ENCODE measurements at places on chromosomes 12 and 14.

DNA sequence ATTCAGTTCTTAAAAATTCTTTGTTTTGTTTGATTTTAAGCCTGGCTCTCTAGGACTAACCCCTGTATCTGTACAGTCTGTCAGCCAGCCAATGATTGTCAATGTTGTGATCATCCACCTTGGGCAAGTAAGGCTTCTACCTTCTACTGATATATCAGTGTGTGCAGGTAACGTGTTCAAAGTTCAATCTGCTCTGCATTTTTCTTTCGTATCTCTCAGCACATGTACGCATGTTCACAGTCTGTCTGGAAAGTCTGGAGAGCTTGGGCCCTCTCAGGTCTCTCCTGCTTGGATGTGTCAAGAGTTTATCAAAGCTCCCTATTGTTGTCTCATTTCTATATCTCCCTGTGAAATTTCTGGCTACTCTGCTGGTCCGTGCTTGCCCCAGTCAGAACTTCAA, 138.6 kb upstream of the VRK1 start:
- no peak for DNase-seq

DNA sequence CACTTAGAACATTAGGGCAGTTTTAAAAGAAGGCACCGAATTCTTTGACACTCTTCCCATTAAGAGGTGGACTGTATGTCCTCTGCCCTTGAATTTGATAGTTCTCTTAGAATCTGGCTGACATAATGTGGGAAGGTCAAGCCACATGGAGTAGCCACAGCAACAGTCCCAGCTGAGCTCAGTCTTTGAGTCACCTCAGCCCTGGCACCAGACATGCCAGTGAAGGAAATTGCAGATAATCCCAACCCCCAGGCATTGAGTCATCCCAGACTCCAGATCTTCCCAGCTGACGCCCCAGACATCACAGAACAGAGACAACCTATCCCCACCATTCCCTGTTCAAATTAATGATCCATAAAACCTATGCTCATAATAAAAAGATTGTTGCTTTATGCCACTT, 83.4 kb downstream of the GTF2A1 start:
- DNase-seq: no peak

DNA sequence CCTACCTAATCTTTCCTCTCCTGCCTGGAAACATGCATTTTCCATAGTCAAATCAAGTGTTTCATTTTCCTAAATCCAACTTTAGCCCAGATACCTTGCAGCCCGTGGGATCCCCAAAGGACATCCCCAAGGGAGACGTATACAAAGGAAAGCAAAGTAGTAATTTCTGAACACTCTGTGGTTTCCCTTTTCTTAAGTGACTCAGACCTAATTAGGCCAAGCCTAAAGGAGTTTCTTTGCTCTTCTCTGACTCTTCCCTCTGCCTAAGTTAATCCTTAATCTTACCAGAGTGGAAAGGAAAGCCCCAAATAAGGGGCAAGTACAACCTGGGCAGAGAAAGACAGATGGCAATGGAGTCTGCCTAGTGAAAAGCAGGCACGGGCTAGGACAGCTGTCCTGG, 250.3 kb downstream of the SPTSSA start:
- peak; percentile 37 for DNase-seq

DNA sequence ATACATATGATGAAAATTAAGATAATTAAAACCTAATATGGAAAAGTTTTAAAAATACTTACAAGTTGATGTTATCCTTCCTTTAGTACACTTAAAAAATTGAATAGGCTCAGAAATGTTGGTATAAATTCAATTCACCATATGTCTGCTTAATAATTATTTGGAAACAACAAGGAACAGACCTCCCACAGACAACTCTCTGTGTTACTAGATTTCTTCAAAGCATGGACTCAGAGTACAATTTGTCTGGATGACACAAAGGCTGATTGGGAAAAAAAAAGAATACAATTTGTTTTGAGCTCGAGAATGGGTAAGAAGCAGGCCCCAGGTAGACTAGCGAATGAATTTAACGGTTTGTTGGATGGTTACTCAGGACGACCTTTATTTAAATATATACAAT, 48.9 kb upstream of the BTG1 start:
- no peak for DNase-seq

DNA sequence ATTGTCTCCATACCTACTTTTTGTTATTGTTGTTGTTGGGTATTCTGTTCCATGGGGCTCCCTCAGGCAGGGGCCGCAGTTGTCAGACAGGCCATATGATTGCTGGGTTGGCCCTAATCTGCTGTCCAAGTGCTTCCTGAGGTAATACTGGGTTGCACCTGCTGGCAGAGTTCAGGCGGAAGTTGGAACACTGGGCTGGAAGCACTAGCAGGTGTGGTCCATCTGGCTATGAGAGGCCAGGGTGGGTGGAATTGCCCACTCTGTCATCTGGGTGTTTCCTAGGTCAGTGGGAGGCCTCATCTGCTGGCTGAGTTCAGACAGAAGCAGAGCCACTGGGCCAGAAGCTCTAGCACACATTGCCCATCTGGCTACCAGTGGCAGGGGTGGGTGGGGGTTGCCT, 81.3 kb upstream of the NID2 start:
- DNase-seq: no peak

DNA sequence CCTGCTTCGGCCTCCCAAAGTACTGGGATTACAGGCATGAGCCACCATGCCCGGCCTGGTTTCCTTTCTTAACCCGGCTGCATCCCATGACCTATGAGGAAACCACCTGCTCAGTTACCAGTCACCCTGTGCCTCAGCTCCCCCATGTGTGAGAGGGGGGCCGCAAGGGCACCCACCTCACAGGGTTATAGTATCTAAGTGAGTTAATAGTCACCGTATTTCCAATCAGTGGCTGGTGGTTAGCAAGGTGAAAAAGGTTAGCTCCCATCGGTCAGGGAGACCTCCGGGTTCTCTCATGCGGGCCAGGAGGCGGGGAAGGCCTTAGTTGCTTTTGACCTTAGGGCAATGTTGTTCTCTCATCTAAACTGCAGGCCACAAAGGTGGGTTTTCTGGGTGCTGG, 6.7 kb downstream of the LRP1 start:
- no peak for DNase-seq

GRCh38 chr14:54369343-54369742, 27.5 kb upstream of the CDKN3 start:
- DNase-seq: no peak

DNA sequence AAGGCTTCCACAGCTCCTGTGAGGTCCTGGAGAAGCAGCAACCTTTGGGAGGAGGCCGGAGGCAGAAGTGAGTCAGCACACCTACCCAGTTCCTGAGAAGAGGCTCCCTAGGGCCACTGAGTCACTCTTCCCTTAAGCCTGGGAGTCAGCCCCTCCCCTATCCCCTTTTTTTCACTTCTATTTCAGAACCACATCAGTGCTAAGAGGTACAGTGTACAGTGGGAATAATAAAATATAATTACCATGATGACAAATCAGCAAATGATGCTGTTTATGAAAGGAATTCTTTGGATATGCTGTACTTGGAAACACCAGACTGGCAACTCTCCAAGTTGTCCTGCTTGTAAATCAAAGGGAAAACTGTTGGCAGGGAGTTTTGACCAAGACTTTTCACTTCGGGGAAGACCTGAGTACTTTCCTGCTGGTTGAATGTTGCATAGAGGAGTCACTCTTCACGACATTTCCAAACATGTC, 7.8 kb upstream of the TBPL2 start:
- DNase-seq: no peak

- no peak for DNase-seq
These were observed 131.1 kb downstream of the MED13L start for GRCh38 chr12:116146386-116146785.

GRCh38 chr14:47439953-47440352, 235.5 kb downstream of the MDGA2 start:
- no peak for DNase-seq

- DNase-seq: peak; percentile 22
These were observed 782 bp upstream of the LGR5 start for GRCh38 chr12:71438670-71439361.

GRCh38 chr12:119780786-119781434, 96.2 kb downstream of the CIT start:
- DNase-seq: no peak

DNA sequence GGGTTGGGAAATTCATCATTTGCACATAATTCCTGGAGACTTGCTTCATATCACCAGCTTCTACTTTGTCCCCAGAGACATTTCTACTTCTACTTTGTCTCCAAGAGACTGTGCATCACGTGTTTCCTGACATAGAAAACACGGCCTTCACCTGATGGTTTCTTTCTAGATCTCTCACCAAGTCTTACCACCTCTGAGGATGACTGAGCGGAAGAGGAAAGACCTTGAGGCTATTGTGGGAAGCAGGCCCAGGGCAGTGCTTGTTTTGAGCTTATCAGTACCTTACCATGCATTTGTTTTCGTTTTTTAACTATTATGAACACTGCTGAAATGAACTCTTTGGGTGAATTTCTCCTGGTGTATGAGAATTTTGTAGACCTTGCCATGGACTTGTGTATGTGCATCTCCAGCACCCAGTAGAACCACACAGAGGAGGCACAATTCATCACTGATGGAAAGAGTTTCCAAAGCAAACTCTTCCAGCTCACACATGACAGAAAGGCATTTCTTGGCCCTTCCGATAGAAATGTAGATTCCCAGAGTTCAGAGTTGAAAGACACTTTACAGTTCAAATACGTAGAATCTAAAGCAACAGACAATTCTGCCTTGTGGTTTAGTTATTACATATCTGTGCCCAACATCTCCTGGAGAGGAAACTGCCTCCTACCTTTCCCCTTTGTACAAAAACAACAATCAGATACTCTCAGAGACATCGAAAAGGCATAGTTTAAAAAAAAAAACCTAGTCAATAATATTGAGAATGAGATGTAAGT, 434.7 kb downstream of the FUT8 start:
- DNase-seq: peak; percentile 33

GRCh38 chr14:74503291-74503937, 9.8 kb downstream of the ISCA2 start:
- no peak for DNase-seq

DNA sequence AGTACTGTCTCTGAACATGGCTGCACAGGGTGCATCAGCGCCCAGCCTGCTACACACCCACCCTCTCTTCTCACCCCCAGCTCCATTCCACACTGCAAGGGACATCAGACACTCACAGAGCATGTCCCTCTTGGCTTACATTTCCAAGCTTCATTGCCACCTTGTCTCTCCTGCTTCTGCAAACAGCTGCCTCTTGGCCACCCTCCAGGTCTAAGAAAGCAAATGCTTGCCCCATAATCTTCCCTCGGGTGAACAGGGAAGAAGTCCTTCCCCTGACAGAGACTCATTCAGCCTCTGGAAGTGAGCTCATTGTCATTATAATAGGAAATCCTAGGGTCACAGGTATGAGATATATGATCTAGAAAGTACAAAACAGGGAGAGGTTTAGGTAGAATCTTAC, 505.2 kb downstream of the RMST start:
- no peak for DNase-seq

- DNase-seq: no peak
These were observed 22.6 kb upstream of the AMIGO2 start for GRCh38 chr12:47102406-47102805.

DNA sequence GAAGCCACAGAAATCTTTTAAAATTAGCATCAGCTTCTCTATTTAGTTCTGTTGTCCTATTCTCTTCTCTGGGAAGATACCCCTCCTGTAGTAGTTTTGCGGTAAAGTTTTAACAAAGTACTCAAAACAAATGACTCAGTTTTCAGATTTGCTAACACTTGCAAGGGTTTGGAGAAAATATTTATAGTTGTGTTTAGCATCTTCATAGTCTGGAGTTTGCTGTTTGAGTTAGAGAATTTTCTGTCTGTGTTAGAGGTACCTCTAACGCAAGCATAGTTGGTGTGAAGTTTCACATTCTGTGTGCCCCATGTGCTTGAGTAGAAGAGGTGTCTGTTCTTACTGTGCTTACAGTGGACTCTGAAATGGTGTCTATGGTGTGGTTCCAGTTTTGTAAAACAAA, 36.0 kb downstream of the ANKRD9 start:
- no peak for DNase-seq

DNA sequence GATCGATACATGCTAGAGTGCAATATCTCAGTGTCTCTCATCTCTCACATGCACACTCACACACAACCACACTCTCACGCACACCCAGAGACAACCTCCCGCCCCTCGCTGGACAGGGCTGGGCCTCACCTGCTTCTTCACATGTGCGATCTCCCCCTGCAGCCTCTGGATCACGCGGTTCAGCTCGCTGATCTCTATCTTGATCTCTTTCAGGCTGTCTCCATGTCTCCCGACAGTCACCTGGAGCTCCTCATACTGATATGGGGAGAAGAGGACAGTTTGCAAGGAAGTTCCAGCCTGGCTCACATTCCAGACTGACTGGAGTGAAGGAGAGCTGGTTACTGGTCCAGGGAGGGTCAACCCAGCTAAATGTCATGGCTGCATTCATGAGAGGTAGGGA, 4.4 kb downstream of the KRT2 start:
- no peak for DNase-seq

- no peak for DNase-seq
These were observed 56.8 kb downstream of the SPPL3 start for GRCh38 chr12:120847392-120847791.

GRCh38 chr14:99596772-99597171, 7.2 kb downstream of the CCDC85C start:
- DNase-seq: no peak

- DNase-seq: no peak
These were observed 9.8 kb downstream of the RBP5 start for GRCh38 chr12:7118881-7119280.

GRCh38 chr12:121974026-121974985, 47.4 kb upstream of the BCL7A start:
- DNase-seq: no peak

- peak; percentile 42 for DNase-seq
These were observed 42.4 kb upstream of the RAD51AP1 start for GRCh38 chr12:4496145-4496838.

GRCh38 chr12:98418357-98419075, 96.9 kb upstream of the TMPO start:
- peak; percentile 14 for DNase-seq

- DNase-seq: no peak
These were observed 424.0 kb upstream of the GARIN6 start for GRCh38 chr12:99223579-99223978.

DNA sequence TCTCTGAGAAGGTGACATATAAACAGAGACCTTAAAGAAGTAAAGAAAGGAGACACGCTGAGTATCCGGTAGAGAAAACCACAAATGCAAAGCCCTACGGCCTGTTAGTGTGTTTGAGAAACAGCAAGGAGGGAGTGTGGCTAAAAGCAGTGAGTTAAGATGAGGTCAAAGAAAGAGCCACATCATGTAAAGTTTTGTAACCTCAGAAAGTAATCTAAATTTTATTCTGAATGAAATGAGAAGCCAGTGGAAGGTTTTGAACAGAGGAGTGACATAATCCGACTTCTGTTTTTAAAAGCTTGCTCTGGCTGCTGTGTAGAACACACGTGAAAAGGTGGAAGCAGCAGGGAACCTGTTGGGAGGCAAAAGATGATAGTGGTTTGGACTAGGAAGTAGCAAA, 32.6 kb downstream of the PPP2R5E start:
- peak; percentile 36 for DNase-seq

DNA sequence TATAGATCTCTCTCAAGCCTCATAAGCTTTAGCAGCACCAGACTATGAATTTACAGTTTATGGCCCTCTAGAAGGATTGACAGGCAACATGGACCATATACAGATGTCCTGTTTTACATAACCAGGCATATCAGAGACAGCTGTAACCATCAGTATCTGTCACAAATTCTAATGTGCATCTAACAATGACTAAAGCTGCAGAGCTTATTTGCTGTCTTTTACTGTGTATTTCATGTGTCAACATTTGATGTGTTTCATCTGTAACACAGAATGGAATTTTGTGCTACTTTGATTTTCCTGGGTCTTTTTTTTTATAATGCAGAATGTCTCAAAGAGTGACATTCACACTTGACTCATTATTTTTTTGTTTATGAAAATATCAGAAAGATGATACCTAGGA, 348.3 kb downstream of the SLC16A7 start:
- DNase-seq: no peak

All from GM20000 (cell line).